ENCODE measurements at places on chromosomes 5 and 9.

DNA sequence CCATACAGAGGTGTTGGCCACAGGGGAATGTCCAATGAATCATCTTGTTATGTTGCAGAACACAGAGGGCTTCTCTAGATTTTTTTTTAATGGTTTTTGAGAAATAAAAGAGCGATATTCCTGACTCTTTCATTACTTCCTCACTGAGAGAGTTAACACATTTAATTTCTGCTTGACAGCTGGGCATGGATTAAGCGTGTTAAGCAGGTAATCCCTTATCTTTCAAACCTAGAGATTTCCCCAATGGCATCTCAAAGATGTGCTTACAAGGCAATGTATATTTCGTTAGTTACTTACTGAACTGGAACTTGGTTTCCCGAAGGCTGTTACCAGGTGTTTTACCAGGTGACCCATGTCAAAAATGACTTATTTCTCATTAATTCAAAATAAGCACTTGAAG, 21.8 kb upstream of the ADCY2 start:
- no peak for DNase-seq

GRCh38 chr5:132640613-132641012, 17.4 kb upstream of the IL13 start:
- no peak for DNase-seq

- no peak for DNase-seq
Measured at GRCh38 chr5:93120771-93121170, 460.2 kb downstream of the NR2F1-AS1 start.

DNA sequence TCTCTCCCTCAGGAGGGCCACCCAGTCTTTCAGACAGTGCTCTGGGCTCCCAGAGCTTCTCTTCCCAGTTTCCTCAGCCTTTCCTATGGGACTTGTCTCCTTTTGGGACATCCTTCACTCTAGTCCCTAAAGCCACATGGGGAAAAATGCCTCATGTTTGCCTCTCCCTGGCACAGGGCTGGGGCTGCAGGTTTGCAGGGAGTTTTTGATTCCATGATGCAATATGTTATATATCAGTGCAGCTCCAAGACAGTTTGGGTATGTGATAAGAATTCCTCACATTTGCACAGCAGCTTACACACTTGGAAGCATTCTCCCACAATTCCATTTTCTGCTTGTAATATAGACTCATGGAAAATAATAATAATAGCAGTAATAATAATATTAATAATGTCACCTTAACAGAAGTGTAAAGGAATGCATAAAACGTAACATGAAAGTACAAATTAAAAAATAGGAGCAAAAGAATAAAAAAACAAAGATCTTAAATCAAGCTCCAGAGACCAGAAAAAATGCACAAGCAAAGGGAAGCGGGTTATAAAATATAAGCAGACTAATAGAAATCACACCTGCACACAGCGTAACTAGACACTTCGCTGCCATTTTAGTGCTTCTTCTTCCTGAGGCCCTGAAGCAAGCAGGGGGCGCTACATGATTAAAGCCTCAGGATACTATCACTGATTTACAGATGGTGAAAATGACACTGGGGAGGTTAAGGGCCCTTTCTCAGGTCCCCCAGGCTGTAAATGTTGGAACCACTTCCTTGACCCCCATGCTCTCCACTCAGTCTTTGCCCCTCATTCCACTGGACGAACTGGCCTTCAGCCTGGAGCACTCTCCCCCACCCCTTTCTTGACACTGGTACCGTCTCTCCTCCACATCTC, 70.0 kb upstream of the IL17B start:
- DNase-seq: no peak

DNA sequence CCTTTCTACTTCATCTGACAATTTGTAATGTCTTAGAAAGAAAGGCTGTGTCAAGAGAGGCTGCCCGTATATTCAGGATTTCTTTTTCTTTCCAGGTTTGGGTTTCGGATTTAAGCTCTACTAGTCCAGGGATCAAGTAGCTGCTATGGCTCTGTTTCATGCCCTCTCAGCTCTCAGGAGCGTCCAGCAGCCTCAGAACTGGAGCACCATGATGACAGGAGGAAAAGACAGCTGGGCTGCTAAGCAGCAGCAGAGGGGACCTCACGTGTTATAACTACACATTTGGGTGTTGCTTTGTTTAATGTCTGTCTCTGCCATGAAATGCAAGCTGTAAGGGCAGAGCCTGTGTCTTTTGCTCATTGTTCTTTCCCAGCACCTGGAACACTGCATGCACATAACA, 28.5 kb downstream of the TBC1D2 start:
- DNase-seq: no peak

DNA sequence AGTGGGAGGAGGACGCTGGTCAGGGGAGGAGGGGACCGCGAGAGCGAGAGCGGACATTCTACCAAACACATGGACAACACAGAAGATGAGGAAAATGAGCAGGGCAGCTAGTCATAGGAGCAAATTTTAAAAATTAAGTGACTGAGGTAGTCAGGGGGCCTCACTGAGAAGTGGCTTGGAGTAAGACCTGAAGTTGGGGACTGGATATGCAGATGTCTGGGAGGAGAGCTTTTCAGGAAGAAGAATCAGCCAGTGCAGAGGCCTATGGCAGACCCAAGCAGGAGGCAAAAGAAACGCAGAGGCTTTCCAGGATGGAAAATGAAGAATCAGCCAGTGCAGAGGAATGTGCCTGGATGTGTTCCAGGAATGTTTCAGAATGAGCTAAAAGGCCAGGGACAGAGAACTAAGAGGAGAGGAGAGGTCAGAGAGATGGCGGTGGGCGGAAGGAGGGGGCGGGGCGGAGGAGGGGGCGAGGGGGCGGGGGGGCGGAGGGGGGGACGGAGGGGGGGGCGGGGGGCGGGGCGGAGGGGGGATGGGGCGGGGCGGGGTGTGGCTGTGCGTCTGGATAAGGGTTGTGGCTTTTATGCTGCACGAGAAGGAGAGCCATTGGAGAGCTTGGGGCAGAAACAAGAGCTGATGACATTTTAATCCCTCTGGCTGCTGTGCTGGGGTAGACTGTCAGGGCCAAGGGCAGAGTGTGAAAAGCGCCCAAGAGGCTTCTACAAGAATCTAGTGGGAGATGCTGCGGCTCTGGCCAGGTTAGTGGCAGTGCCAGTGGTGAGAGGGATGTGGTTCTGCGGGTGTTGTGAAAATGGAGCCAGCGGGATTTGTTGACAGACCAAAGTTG, 129.6 kb downstream of the KCNIP1 start:
- DNase-seq: peak; percentile 56

GRCh38 chr5:134131578-134132350, 17.3 kb downstream of the TCF7 start:
- no peak for DNase-seq

DNA sequence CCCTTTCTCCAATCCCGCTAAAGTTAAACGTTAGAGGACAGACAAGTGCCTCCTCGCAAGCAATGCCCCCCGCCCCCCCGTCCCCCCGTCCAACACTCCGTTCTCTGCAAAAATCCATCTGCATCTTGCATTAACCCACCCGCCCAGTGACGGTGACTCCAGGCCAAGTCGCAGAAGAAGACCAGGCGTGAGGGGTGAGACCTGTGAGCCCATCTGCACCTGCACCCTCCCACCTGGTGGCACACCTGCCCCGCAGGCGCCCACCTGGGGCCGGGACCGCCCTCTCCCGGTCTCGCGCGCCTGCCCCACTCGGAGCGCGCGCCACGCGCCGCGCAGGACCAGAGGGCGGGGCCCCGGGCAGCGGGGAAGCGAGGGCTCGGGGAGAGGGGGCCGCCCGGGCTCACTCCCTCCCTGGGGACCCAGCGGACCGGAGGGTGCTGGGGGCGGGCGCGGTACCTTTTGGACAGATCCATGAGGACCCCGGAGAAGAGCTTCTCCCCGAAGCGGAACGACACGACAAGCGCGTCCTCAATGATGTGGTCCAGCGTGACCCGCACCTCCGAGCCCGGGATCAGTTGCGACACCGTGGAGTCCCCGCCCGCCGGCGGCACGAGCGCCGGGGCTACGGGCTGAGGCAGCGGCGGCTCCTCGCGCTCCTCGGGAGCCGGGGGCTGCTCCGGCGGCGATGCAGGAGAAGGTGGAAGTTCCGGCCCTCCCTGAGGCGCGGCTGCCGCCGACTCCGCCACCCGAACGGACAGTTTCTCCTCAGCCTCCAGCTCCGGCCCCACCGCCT, 705 bp downstream of the PWWP2A start:
- DNase-seq: no peak

- DNase-seq: no peak
Measured at GRCh38 chr5:123217173-123217572, 128.1 kb downstream of the PRDM6 start.

DNA sequence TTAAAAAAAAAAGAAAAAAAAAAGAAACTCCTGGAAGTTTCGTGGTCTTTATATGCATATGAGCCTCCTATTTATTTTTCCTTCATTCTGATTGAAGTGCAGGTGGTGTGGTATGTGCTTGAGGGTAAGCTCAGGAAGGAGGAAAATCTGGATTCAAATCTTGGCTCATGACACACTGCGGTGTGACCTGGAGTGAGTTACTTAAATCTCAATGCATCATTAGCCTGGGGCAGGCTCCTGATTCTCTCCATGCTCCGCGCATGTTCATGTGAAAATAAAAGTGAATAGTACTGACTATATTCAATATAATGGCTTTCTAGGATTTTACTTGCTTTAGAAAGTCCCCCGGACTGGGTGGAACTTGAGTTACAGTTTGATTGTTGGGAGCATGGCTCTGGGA, 35.6 kb downstream of the PTTG1 start:
- DNase-seq: no peak

DNA sequence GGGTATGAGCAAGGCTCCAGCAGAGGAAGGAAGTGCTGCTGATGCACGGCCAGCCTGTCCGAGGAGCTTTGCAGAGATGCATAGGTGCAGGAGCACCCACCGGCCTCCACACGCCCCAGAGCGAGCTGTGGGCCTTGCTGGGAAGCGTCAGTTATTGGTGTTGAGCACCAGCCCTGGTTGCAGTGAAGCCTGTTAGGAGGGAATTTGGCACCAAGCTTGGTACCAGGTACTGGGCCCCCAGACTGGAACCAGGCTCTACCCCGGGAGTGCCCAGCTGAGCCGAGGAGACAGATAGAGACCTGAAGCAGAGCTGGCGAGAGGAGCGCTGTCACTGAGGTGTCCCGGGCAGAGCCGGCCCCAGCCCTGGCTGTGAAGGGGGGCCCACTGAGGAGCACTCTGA, 5.2 kb downstream of the TCF7 start:
- no peak for DNase-seq

DNA sequence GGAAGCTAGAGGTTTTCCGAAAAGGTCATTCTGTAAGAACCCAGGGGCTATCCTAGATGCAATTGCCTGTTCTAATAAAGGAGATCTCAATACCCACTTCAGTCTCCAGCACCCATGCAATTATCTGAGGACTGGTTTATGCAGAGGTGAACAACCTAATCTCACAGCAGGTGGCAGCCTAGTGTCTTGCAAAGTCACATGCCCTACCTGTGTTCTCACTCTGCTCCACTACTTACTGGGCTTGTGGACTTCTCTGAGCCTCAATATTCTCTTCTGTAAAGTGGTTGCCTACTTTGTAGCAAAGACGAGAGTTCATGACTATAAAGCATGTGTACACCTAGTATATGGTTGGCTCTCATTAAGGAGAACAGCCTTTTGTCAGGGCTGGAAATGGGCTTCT, 21.0 kb upstream of the ALDH1B1 start:
- DNase-seq: no peak

DNA sequence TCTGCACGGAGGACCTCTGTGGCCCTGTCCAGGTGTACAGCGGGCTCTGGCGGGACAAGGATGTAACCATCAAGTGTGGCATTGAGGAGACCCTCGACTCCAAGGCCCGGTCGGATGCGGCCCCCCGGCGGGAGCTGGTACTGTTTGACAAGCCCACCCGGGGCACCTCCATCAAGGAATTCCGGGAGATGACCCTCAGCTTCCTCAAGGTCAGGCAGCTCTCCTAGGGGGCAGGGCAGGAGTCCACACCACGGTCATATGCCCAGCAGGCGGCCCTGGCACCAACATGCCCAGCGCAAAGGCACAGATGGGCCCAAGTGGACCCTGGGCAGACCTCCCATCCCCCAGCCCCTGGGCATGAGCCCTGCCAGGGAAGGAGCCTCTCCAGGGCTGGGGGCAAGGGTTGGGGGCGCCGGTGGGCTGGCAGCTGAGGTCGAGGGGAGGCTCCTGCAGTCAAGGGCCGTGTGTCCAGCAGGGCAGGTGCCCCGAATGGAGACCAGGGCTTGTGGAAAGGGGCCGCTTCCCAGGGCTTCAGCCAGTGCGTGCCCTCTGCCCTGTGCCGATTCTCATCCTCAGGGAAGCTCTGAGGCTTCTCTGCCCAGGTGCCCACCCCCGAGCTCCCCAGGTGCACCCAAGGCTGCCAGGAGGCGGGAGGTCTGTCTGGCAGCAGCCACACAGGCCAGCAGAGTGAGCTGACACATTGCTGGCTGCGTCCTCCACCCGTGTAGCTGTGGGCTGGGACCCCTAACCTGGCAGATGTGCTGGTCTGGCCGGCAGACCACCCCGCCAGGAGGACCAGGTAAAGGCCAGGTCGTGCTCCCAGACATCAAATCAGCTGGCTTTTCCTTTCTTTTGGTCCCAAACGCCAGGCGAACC, 10.0 kb downstream of the DIPK1B start:
- no peak for DNase-seq

DNA sequence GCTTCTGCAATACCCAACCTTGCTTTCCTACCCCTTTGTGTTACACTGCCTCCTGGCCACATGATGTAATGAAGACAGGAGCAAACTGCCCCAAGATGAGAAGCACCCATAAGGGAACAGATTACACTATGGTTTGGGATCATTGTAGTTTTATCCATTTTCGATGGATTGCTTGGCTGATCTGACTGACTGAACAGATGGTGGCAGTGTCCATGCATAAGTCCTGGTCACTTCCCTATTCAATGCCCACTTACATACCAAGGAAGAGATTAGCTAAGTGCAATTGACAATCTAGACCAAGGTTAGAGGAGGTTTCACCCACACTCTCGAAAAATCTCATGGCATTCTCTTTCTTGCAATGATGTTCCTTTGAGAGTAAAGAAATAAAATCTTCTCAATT, 319.9 kb downstream of the RAB3C start:
- peak; percentile 15 for DNase-seq

DNA sequence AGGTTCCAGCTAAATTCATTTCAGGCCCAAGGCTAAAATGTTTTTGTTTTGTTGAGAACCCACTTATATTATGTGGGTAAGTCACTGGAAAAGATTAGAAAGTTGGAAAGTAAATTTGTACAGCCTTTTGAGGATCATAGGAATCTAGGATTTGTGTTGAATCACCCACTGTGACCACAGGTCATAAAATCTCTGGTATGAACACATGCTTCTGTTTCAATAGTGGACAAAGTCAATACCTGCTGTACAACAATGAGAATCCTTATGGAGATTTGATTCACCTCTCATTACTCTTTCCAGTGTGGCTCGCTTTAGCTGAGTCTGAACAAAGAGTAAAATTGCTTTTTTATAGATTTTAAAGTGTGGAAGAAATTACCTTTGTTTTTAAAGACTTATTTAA, 369.5 kb downstream of the TMEM167A start:
- no peak for DNase-seq
